GF-D8 (cell line): ENCODE measurements at places on chromosomes 1 and 21.

DNA sequence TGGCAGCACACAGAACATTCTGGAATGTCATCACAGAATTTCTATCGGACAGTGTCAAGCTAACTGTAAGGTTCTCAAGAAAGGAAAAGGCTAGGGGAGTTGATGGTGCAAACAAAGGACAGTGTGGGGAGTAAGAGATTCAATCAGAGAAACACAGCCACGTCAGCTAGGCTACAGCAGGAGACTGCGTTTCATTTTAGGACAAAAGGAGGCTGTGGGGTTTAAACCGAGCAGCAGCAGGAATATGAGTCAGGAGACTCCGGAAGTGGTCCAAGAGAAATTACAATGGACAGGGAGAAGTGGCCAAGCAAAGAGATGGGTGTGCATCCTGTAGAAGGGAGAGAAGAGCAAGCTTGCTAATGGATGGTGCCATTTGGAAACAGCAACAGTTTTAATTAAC is 37.4 kb upstream of the C1orf198 start:
- no peak for DNase-seq

- DNase-seq: no peak
These were observed 41.1 kb downstream of the C1orf198 start for GRCh38 chr1:230827081-230827681.

- no peak for DNase-seq
These were observed 36.1 kb downstream of the CCDC185 start for GRCh38 chr1:223429313-223429731.

DNA sequence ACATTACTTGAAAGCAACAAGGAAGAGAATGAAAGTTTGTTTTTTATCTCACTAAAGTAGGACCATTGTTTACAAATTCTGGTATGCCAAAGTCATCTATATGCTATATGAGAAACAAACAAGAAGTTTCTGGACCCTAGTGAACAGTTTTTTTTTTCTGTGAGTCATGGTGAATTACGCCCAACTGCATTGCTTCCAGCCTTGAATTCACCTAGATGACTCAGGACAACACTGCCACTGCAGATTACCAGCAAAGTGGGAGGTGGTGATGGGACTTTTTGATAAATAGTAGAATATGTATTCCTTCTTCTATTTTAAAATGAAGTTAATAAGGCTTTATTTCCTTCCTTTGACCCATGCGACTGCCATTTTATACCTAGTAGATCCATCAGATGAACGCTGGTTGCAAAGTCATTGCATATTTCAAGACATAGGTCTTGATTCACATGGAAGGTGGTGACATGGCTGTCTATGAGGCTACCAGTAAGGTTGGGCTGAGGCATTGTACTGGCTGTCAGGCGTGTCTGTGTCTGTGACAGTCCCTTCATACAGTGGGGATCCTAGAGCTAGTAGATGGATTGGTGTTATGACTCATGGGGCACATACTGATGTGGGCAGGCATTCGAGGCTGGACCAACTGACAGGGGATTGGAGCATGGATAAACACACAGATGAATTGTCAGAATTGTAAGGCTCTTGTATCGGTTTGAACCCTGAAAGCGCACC is 49.1 kb upstream of the APOBEC4 start:
- DNase-seq: no peak

- no peak for DNase-seq
These were observed 299.1 kb upstream of the NRIP1 start for GRCh38 chr21:15363921-15364320.

DNA sequence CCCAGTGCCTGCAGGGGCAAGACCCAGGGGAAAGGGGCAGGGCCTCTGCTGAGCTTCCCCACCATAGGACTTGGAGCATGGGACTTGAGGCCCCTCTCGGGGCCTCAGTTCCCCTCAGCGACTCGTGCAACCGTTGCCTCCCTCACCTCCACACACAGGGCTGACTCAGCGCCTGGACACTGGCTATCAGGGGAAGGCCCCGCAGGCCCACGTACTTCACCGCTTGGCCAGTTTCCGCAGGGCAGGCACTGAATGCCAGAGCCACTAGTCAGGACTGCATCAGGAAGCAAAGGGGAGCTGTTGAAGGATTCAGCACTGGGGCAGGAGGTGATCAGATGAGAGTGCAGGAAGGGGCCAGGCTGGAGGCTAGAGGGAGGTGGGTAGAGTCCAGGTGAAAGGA is 15.5 kb upstream of the FAM131C start:
- no peak for DNase-seq

DNA sequence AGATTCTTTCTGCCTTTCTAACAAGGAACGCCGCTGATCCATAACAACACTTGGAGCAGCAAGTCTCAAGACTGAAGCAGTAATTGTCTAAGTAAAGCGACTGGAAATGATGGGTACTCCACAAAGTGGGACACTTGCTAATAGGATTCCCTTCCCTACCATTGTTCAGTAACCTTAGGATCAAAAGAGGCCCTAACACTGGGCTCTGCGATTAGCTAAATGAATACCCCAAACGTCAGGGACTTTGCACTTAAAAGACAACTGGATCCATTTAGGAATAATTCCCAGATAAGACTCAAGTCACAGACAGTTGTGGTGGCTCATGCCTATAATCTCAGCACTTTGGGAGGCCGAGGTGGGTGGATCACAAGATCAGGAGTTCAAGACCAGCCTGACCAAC is 221.9 kb upstream of the FGGY start:
- DNase-seq: no peak

GRCh38 chr1:81594206-81594605 is 206.5 kb upstream of the ADGRL2 start:
- DNase-seq: no peak

GRCh38 chr21:33418691-33419090 is 15.5 kb downstream of the IFNGR2 start:
- no peak for DNase-seq

- no peak for DNase-seq
These were observed 28.6 kb downstream of the PLPPR4 start for GRCh38 chr1:99292886-99293285.

GRCh38 chr1:9241891-9242290 is 7.3 kb downstream of the H6PD start:
- no peak for DNase-seq

GRCh38 chr1:111618081-111618480 is 1.5 kb upstream of the RAP1A start:
- no peak for DNase-seq

- DNase-seq: no peak
These were observed 220.1 kb upstream of the KCNK2 start for GRCh38 chr1:214862421-214862820.

- DNase-seq: no peak
These were observed 119.1 kb downstream of the KCNN3 start for GRCh38 chr1:154750681-154751665.

- DNase-seq: no peak
These were observed 23.3 kb downstream of the UBASH3A start for GRCh38 chr21:42426876-42427480.

GRCh38 chr1:94646786-94647555 is 105.4 kb upstream of the F3 start:
- no peak for DNase-seq

- DNase-seq: no peak
These were observed 66.0 kb downstream of the OBSCN start for GRCh38 chr1:228273720-228274451.

- peak; percentile 53 for DNase-seq
These were observed at the start of gene IRF2BP2 for GRCh38 chr1:234610061-234610665. Gene IRF2BP2 (minus strand): TSS chr1:234610178. CDS start chr1:234609494, 684 bp downstream.

DNA sequence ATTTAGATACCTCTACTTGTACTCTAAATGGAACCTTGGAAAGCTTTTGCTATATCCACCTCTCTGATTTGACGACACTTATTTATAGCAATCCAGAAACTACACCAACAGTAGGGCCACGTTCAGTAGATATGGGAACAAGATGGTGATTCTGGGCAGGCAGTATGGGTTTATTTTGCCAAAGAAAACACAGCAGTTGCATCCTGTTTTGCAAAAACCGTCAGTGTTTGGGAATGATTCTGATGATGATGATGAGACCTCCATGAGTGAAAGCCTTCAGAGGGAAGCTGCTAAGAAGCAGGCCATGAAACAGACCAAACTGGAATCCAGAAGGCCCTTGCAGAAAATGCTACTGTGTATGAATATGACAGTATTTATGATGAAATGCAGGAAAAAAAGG is 41.5 kb upstream of the NEXN start:
- DNase-seq: no peak

DNA sequence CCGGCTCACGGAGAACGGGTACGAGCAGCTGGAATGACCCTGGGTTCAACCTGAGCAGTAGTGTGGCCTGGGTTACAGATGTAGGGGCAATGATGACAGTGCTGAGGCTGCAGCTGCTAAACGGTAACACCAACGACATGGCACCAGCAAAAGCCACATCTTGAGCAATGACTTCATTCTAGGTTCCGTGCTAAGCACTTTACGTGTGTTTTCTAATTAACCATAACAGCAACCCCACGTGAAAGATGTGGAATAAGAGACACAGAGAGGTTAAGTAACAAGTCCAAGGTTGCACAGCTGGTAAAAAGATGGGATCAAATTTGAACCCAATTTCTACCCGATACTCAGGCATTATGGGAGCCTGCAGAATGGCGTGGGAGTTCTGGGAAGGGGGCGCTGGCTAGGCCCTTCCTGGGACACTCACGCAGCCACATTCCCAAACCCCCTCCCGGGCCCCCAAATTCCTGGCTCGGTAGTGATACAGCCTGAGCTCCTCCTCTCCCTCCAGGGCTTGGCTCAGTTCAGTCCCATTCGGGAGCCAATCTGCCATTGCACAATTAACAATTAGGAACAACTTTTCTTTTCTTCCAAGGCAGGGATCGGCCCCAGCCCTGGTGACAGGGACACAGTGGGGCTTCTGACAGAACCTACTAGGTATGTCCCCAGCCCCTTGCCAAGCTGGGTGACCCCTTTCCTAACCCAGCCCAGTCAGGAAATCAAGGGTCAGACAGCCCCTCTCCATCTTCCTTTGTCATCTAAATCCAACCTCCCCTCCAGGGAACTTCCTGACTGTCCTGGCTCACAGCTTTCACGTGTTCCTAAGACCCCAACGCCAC is 23.8 kb upstream of the ECE1 start:
- peak; percentile 68 for DNase-seq

- DNase-seq: no peak
These were observed 25.0 kb downstream of the LAMB3 start for GRCh38 chr1:209627027-209627731.

DNA sequence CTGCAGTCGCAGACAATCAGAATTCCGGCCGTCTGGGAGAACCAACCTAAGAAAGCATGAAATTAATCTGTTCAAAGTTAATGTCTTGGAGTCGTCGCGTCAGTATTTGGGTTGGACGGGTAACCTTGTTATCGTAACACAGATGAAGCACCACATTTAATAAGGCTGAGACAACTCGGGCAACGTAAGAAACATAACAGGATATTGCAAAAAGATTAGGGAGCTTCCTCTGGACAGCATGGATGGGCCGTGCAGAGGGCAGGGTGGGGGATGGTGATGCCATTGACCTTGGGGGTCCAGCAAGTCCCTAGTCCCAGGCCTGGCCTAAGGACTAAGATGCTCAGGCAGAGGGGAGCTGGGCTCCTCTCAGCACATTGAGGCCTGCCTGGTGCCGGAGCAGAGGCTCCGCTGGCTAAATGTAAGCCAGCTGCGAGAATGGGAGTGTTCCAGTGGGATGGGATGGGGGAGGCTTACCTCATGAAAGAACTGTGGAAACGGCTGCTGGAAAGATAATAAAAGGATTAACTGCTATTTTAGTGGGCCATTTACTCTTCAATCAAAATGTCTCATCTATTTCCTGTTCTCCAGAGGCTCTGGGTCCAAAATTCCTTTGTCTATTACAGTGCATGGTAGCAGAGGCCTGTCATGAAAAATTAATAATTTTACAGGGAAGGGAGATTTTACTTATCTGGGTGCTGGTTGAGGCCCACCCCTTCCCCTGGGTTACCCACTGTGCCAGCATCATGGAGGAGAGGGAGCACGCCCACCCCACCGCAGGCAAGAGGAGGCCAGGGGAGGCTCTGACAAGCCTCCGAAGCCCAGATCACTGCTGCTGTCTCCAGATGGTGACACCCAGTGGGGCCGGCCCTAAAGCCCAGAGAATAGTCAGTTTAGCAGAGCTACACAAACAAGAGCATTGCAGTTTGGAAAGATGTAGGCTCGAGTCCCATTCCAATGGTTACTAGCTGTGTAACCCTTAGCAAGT is 131.6 kb downstream of the DMRTB1 start:
- no peak for DNase-seq

DNA sequence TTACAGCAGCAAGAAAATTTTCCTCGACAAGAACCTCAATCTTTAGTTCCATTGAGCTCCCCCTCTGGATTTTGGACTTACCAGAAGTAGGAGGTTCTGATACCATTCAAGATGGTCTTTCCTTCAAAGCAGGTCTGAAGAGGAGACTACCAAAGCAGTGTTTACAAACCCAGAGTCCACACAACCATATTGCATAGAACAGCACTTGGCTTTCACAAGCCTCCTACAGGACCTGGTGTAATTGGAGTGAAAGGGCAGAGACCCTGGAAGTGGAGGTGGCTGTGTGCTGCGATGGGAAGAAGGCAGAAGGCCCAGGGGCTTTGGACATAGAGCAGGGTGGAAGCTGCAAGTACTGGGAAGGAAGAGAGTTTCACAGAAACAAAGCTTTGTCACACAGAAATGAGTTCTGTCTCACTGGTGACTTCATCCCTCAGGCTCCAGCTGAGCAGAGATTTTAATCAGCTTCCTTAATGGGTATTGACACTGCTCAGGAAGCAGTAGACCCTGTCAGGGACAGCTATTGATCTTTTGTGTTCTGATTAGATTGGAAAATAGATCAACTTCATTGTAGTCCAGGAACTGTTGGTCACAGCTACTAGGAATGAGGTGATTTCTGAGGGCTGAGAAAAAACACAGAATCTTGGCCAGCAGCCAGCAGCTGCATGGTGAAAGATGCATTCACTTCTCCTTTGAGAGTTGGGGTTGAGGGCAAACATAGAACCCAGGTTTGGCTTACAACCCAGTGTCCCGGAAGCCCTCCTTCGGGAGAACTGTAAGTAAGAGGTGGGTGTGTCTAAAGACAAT is 124.0 kb downstream of the SYT2 start:
- DNase-seq: no peak

DNA sequence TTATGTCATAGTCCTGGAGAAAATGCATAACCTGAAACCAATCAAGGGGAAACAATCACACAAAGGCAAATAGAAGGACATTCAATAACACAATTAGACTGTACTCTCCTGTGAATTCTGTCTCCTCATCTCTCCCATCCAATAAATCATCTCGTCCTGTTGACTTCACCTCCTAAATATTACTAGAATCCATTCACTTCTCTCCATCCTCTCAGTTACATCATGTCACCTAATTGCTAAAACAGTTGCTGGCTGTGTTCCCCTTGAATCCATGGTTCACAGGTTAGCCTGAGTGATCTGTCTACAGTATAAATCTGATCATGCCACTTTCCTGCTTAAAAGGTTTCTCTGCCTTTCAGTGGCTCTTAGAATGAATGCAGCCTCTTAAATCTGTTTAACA is 220.2 kb downstream of the TGFB2 start:
- no peak for DNase-seq
